Ammon's horn (tissue), 1 donor: ENCODE measurements at places on chromosomes 5 and 9.

GRCh38 chr9:91208419-91208745, 153.3 kb downstream of the AUH start:
- DNase-seq, result no peak

- DNase-seq, result no peak
These were observed 69.0 kb downstream of the SPRY4 start for GRCh38 chr5:142255831-142256230.

DNA sequence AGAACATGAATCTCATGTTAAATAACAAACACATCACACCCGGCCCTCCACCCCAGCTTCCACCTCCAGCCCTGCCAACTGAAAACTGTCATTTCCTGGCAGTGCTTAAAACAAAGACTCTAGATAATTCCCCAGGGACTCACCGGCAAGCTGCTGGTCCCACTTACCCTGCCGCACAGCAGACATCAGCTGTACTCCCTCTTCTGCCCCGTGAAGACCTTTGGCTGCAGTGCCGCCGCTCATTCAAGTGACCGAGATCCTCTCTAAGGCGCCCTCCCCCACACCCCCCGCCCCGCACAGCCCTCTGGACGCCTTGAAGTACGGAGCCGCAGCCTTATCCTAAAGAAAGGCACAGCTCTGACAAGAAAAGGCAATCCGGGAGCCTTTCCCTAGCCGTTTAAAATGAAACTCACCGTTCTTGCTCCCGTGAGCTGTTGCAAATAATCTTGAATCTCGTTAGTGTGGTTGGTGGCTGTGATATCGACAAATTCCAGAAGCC, 434 bp downstream of the GLRX start:
- DNase-seq, result no peak

DNA sequence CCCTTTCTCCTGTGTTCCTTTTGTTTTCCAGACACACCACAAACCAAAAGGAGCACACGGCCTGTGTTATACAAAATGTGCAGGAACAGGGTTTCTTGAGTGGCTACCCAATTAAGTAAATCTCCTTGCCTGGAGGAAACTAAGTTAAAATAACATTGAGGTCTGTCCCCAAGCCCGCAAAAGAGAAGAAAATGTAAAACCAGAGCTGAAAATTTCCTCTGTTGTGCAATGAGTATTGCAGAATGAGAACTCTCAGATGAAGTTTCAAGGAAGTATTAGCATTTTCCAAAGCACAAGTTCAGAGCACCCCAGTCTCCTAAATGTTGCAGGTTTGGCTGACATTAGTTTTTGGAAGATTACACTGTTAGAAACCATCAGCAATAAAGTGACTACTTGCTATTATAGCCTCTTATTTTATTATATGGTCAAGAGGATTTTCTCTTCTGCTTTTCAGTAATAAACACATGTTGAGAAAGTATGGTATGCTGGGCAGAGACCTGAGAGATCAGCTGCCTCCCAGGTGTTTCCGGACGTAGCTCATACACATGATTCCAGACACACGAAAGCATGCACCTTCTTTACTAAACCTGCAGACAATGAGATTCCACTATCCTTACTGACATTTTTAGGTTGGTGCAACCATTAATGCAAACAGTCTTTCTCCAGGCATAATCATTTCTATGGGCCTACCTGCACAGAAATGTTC, 161.3 kb downstream of the SNCAIP start:
- no peak for DNase-seq

DNA sequence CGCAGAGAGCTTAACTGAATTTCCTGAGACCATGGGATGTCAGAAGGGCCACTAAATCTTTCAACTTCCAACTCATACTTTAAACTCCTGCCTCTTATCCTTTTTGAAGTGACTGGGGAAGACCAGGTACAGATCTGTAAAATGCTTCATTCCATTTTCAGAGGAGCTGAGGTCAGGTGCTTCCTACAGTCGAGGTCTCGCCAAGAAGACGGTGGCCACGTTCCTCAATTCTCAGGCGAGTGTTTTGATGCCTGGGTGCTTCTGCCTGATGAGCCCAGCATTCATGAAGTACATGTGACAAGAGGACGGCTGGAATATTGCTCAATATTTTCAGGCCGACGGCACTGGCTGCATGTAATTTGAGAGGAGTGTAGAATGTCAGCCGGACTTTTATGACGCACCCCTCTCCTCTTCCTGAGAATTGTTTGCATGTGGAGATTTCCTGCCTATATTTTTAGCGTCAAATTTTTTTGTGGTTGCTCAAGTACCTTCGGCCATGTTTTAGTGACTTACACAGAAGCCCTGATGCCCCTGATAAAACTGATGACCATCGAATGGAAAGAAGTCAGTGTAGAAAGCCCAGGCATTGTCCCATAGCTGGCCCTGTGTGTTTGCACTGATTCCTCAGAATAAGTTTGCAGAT, 38.8 kb upstream of the GLRX start:
- DNase-seq, result peak; percentile 65

GRCh38 chr5:173718469-173718868, 102.0 kb upstream of the BOD1 start:
- no peak for DNase-seq

GRCh38 chr9:89533411-89534095, 35.6 kb upstream of the SEMA4D start:
- peak; percentile 51 for DNase-seq

GRCh38 chr9:132287256-132287760, 67.5 kb downstream of the SETX start:
- no peak for DNase-seq

GRCh38 chr9:27157097-27157496, 48.1 kb downstream of the TEK start:
- DNase-seq, result no peak

- no peak for DNase-seq
These were observed 16.0 kb upstream of the SLC25A51 start for GRCh38 chr9:37919956-37920335.

- DNase-seq, result no peak
These were observed 752 bp downstream of the TSSK1B start for GRCh38 chr5:113433862-113434612.

GRCh38 chr5:14729448-14730385, 65.2 kb downstream of the OTULIN start:
- no peak for DNase-seq
